ENCODE measurements at places on chromosomes 16 and 17.

DNA sequence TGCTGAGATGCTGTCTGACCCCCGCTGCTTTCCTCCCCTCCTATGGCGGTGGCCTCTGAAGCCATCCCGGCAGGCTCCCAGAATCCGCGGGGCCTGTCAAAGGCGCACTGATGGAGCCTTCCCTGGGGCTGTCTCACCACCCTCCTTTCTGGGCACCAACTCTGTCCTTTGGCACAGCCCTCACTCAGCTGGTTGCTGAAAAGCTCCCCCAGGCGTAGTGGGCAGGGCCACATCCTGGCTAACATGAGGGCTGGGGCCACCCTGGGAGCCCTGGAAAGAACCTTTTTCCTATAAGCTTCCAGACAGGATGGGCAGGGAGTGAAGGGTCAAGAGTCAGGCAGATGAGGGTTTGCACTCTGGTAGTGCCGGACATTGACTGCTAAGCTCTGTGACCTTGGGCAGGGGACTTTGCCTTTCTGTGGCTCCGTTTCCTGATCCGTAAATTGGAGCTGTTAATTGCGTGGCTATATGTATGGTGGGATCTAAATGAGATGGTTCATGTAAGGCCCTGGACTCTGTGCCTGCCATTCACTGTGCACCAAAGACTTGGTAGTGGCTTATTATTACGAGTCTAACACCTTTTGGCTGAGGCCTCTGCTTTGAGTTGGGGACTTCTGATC is 27.6 kb upstream of the LASP1NB start:
- no peak for DNase-seq

DNA sequence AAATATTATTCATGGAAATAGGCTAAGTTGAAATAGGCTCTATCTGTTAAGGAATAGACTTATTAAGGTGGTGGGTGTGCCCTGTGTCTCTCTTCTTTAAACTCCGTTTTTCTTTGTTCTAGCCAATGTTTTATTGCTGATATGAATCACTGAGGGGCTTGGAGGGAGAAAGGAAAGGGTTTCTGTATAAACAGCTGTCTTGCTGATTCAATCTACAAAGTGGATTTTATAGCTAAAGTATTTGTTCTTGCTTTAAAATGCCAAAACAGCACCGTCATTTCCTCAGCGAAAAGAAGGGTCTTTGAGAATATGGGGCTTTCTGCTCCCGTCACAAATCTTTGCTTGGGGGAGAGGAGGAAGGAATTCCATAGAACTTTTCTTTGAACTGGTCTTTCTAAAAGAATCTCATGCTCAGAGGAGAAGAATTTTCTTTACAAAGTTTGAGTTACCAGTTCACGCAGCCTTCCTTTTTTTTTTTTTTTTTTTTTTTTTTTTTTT is 39.3 kb downstream of the MSI2 start:
- DNase-seq = no peak

DNA sequence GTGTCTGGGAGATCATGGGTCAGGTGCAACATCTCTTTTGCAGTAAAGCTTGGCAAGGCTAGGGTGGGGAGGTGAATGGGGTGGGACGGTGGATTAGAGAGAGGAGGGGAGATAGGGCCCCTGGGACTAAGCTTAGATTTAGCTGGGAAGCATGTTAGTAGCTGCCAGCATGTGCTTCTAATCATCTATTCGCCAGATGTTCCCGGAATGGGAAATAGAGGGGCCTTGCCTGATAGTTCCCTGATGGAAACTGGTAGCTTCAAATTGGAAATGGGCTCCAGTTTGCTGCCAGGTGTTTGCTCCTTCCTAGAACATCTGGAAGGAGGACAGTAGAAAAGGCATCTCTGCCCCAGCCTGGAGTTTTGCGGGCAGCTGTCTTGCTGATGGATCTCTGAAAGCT is 176.1 kb downstream of the CCDC182 start:
- no peak for DNase-seq

DNA sequence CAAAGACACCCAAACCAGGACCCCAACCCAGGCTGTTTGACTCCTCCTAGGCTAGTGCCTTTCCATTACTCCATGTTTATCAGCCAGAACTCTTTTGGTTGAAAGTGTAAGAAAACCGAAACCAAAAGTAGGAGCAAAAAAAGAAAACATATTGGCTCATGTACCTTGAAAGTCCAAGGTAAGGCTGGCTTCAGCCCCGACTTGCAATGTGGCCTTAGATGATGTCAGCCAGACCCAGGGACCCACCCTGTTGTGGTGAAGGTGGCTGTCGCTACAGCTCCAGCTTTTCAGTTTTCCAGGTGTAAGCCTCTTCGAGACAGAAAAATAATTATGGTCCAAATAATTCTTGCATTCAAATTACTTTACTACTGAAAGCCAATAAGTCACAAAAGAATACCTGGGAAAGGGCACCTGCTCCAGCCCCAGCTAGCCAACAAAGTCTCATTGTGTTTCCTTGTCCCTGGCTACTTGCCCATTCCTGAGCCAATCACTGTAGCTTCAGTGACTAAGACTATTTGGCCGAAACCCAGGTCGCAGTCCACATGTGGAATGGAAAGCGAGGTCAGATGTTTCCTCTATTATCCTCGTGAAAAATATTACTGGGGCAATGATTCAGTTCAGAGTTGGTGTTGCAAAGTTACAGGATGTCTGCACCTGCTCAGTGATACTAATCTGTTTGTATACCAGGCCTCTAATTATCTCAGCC is 20.7 kb downstream of the DNAH9 start:
- DNase-seq = no peak

- no peak for DNase-seq
These were observed 96.3 kb downstream of the GSG1L start for GRCh38 chr16:27967169-27967568.
